Epithelial cell of prostate (primary cell): ENCODE measurements at places on chromosomes 4 and X.

DNA sequence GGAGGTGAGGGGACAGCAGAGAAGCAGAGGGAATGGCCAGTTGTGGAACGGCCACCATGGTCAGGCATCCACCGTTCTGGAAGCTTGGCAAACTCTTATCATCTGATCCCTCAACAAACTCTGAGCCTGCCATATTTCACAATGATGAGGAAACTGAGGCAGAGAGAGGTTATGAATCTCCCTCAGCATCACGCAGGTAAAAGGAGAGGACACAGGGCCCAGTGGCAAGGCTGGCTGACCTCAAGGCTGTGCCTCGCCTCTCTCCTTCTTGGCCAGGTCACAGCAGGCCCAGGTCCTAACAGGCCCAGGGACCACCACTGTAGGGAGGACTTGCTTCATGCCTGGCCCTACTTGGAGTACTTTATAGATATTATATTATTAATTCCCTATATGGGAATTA lies 242.8 kb downstream of the EVC2 start:
- no peak for DNase-seq

GRCh38 chr4:141705747-141706377 lies 69.5 kb downstream of the IL15 start:
- DNase-seq, result no peak

- peak; percentile 36 for DNase-seq
Measured at GRCh38 chr4:87073199-87074120, 138.6 kb downstream of the AFF1 start.

DNA sequence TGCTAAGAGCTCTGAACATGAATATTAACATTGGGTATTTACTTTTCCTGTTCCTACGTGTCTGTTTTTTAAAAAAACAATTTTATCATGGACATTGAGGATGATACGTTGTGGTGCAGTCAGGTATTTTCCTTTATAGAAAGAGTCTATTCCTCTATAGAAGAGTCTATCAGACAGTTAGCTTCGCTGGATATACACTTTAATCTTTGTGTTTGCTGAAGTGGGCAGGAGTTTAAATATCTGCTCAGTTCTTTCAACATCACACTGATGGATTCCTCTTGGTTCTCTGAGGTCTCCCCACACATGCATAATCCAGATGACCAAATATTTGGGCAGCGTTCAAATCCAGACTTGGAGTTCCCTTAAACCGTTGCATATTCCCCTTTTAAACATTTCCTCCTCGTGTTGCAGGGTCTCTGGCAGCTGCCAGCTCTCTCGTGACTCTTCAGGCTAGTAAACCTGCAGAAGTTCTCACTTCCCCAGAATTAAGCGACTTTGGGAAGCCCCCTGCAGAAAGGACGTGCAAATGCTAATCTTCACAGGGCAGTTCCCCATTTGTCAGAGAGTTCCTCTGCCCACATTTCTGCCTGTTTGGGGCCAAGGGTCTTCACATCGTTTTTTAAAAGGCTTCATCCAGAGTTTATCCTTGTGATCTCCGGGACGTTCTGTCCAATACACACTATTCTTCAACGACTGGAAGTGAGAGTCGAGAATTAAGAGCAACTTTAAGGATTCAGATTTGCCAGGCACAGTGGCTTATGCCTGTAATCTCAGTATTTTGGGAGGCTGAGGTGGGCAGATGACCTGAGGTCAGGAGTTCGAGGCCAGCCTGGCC lies 20.5 kb upstream of the DHRSX start:
- DNase-seq, result no peak

DNA sequence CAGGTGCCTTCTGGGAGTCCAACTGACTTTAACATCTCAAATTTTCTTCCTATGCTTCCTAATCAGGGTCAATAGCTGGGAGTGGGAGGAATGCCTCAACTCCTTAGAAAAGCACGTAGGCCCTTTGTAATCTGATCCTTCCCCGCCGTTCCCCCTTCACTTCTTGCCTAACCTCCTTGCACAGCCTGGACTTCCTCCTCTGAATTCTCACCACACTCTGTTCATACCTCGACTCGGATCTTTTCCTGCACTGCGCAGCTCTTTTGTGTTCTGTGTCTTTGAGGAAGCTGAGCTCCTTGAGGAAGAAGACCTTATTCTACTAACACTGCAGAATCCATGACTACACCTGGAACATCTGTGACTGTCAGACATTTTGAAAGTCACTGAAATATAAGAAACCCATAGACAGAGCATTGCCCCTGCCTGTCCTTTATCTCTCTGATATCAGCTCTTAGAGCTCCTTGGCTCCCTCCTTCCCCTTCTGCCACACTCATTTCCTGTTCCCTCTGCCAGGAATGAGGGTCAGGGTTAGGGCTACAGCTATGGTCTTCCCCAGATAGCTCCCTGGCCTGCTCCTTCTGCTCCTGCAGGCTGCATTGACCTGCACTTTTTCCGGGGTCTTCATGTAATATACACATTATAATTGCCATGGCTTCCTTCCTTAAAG lies 140.2 kb upstream of the LDB2 start:
- DNase-seq, result no peak

- DNase-seq, result no peak
Measured at GRCh38 chrX:140440876-140441275, 64.0 kb downstream of the SOX3 start.

GRCh38 chr4:84928089-84928488 lies 38.4 kb downstream of the WDFY3 start:
- DNase-seq, result no peak
